Activated CD8-positive, alpha-beta memory T cell treated with anti-CD3 and anti-CD28 coated beads for 1 hour (primary cell): ENCODE measurements at places on chromosomes 7 and 10.

DNA sequence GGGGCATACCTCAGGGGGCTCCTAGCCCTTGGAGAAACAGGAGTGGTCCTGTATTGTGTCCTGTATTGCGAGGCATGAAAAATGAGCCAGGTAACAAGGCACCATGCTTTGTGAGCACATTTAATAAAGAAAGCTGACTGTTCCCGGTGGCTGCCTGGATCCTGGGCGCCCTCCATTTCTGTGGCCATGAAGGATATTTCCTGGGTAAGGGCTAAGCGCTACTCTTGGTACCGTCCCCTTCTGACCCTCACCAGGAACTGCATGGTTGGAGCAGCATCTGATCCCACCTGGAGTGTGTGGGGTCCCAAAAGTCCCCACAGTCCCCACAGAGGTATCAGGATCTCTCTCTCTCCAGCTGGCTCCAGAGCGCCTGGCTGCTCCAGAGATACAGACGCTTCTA, 139.5 kb downstream of the MAPK8 start:
- no peak for DNase-seq

GRCh38 chr10:58608826-58609531, 96.3 kb downstream of the BICC1 start:
- DNase-seq = no peak

DNA sequence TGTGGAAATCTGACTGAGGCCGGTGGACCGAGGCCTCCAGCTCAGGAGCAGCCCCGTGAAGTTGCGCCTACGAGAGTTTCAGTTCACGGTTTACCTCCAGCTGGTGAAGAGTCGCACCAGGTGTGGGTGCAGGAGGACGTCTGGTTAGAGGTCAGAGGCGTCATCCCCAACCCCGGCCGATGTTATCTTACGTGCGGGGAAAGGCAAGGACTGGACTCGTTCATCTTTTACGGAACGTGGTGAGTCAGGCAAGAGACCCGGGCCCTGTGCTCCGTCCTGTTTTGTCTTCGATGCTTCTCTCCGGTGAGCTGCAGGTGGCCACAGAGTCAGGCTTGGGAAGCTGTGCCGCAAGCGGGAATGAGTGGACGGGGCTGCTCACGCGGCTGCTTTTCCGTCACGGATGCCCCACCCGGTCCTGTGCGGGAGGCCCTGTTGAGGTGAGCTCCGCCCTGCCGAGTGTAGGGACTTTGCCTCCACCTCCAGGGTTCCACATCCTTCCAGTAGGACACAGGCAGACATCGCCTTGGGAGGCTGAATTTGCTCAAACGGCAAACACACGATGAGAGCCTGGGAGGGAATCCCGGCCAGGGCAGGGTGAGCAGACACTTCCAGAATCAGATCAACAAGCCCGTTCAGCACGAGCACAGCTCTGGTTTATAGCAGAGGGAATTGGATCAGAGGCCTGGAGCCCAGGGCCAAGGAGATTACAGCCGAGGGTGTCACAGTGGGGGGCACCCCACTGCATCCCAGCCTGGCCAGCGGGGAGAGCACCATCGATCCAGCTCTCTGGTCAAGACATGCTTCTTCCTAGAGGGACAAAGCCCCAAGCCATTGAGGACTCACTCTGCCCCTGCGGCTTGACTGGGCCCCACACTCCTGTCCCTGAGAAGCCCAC, 50.1 kb upstream of the INPP5A start:
- no peak for DNase-seq

GRCh38 chr10:33082373-33082895, 124.4 kb upstream of the ITGB1 start:
- no peak for DNase-seq

GRCh38 chr10:103598654-103599115, 105.2 kb downstream of the NEURL1 start:
- DNase-seq = no peak

GRCh38 chr7:137661634-137662033, 185.1 kb downstream of the DGKI start:
- no peak for DNase-seq

- DNase-seq = no peak
Measured at GRCh38 chr7:129332254-129333035, 101.8 kb upstream of the STRIP2 start.

- no peak for DNase-seq
Measured at GRCh38 chr10:74103560-74104258, 46.9 kb downstream of the AP3M1 start.

DNA sequence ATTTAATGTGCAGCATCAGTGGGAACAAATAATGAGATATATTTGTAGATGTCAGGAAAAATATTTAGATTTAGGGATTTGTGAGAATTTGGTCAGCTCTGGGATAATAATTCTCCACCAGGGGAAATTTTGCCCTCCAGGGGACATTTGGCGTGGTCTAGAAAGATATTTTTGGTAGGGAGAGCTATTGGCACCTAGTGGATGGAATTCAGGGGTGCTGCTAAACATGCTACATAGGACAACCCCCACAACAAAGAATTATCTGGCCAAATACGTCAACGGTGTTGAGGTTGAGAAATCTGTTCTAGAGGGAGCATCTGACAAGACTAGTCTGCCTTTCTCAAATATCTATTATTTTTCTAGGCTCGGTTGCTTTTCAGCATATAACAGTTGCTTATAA, 2.1 kb downstream of the ADK start:
- DNase-seq = no peak

- DNase-seq = no peak
Measured at GRCh38 chr7:130481898-130482297, 10.0 kb upstream of the MEST start.

- DNase-seq = no peak
Measured at GRCh38 chr10:79192677-79193003, 123.9 kb downstream of the ZMIZ1 start.

DNA sequence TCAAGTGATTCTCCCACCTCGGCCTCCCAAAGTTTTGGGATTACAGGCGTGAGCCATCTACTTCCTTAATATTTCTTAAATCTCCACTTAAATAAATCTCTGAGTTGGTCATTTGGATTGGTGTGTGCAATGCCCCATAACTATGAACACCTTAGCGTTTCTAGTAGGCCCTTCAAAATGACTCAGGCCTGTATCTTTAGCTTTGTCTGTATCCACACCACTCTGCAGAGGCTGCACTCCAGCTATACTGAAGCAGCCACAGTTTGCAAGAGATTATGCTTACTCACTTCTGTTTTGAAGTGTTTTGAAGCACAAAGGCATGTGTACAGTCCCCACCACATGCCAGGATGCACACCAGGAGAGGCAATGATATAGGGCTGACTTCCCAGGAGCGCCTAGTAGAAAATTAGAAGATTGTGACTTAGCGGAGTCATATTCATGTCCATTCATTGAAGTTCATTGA, 2.4 kb upstream of the ST7 start:
- DNase-seq = no peak

- DNase-seq = no peak
Measured at GRCh38 chr7:116062666-116063065, 32.1 kb upstream of the TFEC start.

DNA sequence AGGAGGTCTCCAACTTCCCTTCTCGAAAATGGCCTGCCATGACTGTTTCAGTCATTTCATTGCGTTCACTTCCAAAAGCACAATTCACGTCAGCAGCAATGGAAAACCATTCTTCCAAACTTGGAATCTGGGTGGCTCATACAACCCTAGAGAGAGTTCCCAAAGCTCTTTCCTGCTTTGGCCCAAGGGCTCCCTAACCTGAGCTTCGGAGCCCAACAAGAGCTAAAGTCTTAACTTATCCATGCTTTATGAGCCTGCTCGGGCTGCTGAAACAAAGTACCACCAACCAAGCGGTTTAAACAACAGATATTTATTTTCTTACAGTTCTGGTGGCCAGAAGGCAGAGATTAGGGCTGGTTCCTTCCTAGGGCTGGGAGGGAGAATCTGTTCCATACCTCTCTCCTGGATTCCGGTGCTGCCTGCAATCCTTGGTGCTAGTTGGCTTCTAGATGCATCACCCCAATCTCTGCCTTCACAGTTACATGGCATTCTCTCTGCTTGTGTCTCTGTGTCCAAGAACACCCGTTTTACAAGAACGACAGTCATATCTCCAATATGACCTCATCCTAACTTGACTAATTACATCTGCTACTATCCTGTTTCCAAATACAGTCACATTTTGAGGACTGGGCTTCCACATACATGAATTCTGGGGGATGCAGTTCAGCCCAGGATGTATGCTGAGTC, 33.5 kb downstream of the CAMK2B start:
- DNase-seq = no peak

- no peak for DNase-seq
Measured at GRCh38 chr7:19333706-19334105, 188.5 kb upstream of the FERD3L start.

DNA sequence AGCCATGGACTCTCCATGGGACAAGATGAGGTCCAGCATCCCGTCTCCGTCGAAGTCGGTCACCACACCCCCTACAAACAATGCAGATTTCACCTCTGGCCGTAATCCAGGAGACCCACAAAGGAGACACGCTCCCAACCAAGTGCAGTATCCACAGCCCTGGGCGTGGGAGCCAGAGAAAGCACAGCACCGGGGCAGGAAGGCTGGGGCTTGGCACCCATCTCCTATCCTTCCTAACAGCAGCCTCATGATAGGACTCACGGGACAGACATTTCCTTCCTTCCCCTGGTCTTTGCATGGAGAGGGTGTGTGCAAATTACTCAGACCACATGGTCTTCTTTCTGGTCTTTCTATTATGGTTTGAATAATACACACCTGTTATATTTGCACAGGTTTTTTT, 46.3 kb downstream of the GOLGA7B start:
- DNase-seq = no peak

GRCh38 chr10:108582387-108582786, 1340.9 kb downstream of the XPNPEP1 start:
- no peak for DNase-seq

DNA sequence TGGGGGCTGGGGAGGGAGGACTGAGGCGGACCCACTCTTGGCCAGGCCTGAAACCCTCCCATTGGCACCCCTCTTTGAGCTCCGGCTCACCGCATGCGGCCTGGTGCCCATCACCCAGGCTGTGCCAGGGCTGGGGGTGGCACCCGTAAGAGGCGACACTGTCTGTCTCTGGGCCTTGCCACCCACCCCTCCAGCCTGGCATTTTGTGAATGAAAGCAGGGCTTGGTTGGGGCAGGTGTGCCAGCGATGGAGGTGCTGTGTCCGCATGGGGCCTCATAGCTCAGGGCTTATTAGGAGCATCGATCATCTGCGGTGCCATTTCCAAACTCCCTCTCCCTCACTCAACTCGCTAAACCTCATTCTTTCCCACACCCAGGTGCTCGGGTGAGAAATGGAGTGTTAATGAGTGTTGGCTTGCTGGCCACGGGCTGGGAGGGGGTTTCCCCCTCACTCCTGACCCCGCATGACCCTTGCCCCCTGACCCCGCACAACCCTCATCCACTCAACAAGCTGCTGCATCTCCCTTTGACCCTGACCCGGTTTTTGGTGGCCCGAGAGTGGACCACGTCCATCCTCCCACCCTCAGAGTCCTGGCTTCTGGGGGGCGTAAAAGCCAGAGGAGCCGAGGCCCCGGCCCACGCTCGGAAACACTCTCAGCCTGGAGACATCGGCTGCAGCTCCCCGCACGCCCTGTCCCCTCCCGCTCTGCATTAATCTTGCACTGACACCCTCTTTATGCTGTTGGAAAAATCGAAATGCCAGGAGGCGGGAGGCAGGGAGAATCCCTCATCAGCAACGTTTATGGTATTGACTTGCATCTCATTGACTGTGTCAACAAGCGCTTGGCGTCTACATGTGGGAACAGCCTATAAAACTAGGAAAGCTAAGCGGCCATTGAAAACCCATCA, 161.2 kb downstream of the DNAJB6 start:
- no peak for DNase-seq

- no peak for DNase-seq
Measured at GRCh38 chr10:30324448-30325110, 24.5 kb downstream of the MTPAP start.

DNA sequence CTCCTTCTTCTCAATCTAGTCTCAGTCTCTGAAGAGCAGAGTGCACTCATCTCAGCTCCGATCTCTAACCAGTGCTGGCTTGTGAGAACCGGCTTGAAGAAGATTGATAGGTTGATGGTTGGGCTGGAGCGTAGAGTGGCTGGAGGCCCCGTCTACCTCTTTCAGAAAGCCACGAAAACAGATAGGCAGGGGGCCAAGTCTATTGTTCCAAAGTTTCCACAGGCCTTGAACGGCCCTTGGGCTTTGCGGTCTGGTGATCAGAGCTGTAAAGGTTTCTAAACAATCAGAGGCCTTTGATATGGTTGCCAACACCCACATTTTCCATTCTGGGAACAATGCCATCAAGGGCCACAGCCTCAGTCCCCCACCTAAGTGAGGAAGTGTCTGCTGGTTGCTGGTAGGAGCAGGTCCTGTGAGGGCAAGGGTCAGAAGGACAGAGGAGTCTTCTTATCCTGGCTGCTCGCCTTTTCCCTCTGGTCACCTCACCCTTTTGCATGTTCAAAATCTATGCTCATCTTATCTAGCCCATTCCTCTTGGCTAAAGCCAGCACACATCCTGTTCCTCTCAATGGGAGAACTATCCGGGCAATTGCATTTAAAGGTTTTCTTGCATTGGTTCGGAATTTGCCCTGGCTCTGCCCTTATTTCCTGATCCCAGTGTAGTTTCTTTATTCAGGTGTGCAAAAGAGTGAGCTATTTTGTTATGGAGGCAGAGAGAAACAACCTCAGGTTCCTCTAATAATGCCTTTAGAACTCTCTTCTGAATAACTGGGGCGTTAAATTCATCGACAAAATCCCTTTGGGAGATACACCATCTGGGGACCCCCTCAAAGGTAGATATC, 70.3 kb upstream of the KMT2E start:
- DNase-seq = peak; percentile 58

DNA sequence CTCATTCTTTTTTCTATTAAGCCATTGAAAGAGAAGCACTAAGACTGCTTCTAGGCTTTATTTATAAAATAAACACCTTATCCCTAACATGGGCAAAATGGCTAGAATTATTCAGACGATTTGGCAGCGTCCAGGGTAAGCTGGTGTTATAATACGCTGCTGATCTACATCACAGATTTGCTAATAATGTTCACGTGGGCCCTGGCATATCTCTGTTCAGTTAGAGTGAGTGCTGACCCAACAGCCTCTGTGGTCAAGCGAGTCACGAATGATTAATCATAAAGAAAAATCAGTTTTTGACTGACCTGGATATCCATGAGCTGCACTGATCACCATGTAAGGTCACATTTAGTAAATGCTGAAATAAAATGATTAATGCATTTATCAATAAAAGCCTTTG, 28.4 kb upstream of the CBLL1 start:
- DNase-seq = no peak

- DNase-seq = peak; percentile 27
Measured at GRCh38 chr10:118423800-118424442, 81.8 kb upstream of the FAM204A start.

DNA sequence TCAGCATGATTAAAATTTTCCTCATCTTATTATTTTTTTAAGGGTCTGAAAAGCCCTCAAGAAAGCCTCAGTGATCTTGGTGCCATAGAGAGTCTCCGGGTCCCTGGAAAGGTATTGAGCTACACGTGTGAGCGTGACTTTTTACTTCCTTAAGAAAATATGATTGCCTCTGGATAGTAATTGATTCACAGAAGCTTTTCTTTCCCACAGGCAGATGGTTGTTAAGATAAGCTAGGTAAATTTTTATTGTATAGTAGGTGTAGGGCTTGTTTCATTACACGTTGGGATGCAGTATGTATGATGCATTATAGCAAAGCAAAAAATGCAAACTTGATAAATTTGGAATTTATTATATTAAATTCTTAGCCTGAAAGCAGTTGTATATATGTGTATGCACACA, 7.7 kb downstream of the VPS50 start:
- no peak for DNase-seq
